ENCODE measurements at places on chromosomes 6 and 20.

- DNase-seq = no peak
Measured at GRCh38 chr6:152270301-152270925, 366.7 kb downstream of the SYNE1 start.

- DNase-seq = no peak
Measured at GRCh38 chr6:125884634-125885371, 71.8 kb upstream of the HINT3 start.

DNA sequence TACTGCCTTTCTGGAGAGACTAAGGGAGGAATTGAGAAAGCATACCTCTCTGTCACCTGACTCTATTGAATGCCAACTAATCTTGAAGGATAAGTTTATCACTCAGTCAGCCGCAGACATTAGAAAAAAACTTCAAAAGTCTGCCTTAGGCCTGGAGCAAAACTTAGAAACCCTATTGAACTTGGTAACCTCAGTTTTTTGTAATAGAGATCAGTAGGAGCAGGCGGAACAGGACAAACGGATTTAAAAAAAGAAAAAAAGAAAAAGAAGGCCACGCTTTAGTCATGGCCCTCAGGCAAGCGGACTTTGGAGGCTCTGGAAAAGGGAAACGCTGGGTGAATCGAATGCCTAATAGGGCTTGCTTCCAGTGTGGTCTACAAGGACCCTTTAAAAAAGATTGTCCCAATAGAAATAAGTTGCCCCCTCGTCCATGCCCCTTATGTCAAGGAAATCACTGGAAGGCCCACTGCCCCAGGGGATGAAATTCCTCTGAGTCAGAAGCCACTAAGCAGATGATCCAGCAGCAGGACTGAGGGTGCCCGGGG is 43.1 kb upstream of the RNF182 start:
- no peak for DNase-seq

DNA sequence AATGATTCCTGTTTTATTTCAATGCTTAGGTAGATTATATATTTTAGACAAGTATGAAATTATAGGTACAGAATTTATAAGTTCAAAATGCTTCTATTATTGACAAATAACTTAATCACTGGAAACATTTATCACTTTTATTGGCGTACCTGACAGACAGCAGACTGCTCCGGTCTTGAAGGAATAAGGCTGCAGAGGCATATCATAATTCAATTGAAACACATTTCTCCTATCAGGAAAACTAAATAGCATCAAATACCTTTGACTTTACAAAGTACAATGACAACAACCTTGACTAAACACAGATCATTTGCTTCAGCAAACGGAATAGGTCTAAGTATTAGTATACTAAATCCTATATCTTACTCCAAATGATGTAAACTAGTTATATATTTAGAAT is 91.3 kb downstream of the GRIK2 start:
- no peak for DNase-seq

Measured in D341Med (cell line).